ENCODE measurements at places on chromosomes 2 and 18.

DNA sequence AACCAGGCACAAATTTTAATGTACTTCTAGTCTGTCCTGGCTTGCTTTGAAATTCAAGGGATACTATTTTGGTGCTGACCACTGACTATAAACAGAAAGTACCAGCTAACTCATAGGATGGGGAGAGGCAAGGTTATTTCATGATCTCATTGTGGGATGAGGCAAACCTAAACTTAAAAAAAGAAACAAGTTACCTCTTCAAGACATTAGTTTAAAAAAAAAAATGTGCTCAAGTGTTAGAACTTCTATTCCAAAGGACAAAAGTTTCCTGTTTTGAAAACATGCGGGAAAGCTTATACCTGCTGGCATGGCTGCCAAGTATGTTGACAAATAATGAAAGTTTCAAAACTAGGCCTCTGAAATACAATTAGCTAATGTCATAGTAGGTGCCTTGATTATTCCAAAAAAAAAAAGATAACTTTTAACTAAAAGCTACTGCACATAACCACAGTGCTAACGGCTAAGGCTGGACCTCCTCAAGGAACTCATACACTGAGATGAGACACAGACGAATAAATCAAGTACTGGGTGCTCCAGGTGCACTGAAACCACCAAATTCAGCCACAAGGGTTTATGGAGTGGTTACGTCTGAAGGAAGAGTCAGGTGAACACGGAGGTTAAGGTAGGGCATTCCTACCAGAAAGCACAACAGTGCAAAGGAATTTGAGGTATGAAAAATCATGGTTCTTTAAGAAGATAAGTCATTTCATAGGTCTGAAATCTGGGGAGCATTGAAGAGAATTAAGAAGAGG, 38.1 kb downstream of the TMEM131 start:
- no peaks in the 10 kb centered on the region for H3K36me3 ChIP-seq
- H3K4me3 ChIP-seq = no peak overlapping the region
- no peak overlapping the region for H3K27ac ChIP-seq
- H3K27me3 ChIP-seq = no peaks in the 10 kb centered on the region
- peaks cover 4% of the 10 kb centered on the region for H3K4me1 ChIP-seq
- DNase-seq = no peak

DNA sequence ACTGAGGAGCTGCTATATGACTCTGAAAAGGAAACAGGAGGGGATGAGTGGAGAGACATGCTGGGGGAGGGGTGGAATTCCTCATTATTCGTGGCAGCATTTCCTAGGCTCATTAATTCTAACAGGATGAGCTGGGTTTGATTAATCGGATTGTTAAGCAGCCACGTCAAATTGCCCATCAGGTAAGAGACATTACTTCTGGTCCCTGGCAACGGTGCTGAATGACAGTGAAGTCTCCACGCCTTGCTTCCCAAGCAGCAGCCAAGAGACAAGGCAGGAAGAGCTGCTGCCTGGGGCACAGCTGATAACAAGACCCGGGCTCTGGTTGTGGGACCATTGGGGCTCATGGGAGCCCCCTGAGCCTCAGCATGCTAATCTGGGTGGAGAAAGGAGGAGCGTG, 86.6 kb downstream of the MARCHF4 start:
- no peak for DNase-seq
- H3K27ac ChIP-seq = no peak overlapping the region
- no peaks in the 10 kb centered on the region for H3K36me3 ChIP-seq
- no peaks in the 10 kb centered on the region for H3K27me3 ChIP-seq
- no peak overlapping the region for H3K4me3 ChIP-seq

- no peak overlapping the region for H3K27ac ChIP-seq
- H3K4me3 ChIP-seq = no peak overlapping the region
- no peaks in the 10 kb centered on the region for H3K36me3 ChIP-seq
- peak; percentile 69 for DNase-seq
- no peaks in the 10 kb centered on the region for H3K27me3 ChIP-seq
- H3K4me1 ChIP-seq = peaks cover 9% of the 10 kb centered on the region
Measured at GRCh38 chr2:218345491-218346236, 11.0 kb upstream of the CATIP start.

- peaks cover 7% of the 10 kb centered on the region for H3K4me1 ChIP-seq
- no peaks in the 10 kb centered on the region for H3K36me3 ChIP-seq
- H3K27me3 ChIP-seq = no peaks in the 10 kb centered on the region
- no peak overlapping the region for H3K27ac ChIP-seq
- DNase-seq = no peak
Measured at GRCh38 chr2:19651466-19651865, 250.3 kb downstream of the TTC32 start.

GRCh38 chr2:120421830-120422175, 75.9 kb downstream of the INHBB start:
- no peak overlapping the region for H3K27ac ChIP-seq
- H3K4me3 ChIP-seq = no peak overlapping the region
- no peaks in the 10 kb centered on the region for H3K4me1 ChIP-seq
- H3K36me3 ChIP-seq = no peaks in the 10 kb centered on the region

- H3K36me3 ChIP-seq = no peaks in the 10 kb centered on the region
- H3K27me3 ChIP-seq = no peaks in the 10 kb centered on the region
- no peak overlapping the region for H3K4me3 ChIP-seq
- no peaks in the 10 kb centered on the region for H3K4me1 ChIP-seq
- no peak overlapping the region for H3K27ac ChIP-seq
Measured at GRCh38 chr2:240340361-240340761, 95.1 kb upstream of the GPC1 start.

GRCh38 chr2:132280912-132281311, 119.2 kb upstream of the ANKRD30BL start:
- DNase-seq = no peak
- H3K27ac ChIP-seq = no peak overlapping the region
- no peak overlapping the region for H3K4me3 ChIP-seq
- H3K36me3 ChIP-seq = no peaks in the 10 kb centered on the region
- no peaks in the 10 kb centered on the region for H3K27me3 ChIP-seq

DNA sequence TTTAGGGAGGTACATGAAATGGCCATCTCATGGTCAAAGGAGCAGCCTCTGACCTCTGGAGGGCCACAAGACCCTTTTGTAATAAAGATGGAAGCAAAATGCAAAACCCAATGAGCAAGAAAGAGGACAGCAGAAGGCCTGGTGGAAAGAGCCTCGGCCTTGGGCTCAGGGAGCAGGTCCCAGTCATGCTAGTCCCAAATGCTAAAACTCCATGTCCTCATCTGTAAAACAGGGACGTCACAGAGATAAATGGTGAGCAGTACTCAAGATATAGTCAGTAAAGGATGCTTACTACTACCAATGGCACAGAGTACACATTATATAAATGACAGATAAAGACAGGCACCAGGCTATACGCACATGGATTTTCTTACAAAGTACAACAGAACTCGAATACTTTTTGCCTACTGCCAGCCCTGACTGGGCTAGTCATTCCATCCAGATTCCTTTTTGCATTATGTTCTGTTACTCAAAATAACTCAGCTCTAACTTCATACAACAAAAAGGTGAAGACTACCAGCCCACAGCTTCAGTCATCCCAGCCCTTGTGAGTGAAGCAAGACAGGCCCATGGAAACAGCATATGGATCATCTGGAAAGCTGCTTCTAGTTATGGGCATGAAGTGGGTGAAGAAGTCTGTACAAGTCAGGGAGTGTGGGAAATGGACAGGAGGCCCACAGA, 64.9 kb upstream of the TFCP2L1 start:
- no peaks in the 10 kb centered on the region for H3K4me1 ChIP-seq
- H3K36me3 ChIP-seq = peaks cover 57% of the 10 kb centered on the region
- H3K4me3 ChIP-seq = no peak overlapping the region
- no peak for DNase-seq
- H3K27me3 ChIP-seq = no peaks in the 10 kb centered on the region

- H3K4me3 ChIP-seq = no peak overlapping the region
- H3K27ac ChIP-seq = no peak overlapping the region
- H3K36me3 ChIP-seq = no peaks in the 10 kb centered on the region
- no peak for DNase-seq
Measured at GRCh38 chr2:190696792-190697398, 48.0 kb downstream of the NAB1 start.

GRCh38 chr2:152537081-152537651, 180.1 kb downstream of the PRPF40A start:
- H3K4me1 ChIP-seq = peaks cover 3% of the 10 kb centered on the region
- H3K36me3 ChIP-seq = no peaks in the 10 kb centered on the region
- no peak overlapping the region for H3K27ac ChIP-seq
- peak; percentile 69 for DNase-seq

- no peak overlapping the region for H3K27ac ChIP-seq
- DNase-seq = no peak
- no peaks in the 10 kb centered on the region for H3K27me3 ChIP-seq
- H3K4me1 ChIP-seq = no peaks in the 10 kb centered on the region
- H3K36me3 ChIP-seq = no peaks in the 10 kb centered on the region
- H3K4me3 ChIP-seq = no peak overlapping the region
Measured at GRCh38 chr18:22475426-22476100, 57.8 kb upstream of the CTAGE1 start.

DNA sequence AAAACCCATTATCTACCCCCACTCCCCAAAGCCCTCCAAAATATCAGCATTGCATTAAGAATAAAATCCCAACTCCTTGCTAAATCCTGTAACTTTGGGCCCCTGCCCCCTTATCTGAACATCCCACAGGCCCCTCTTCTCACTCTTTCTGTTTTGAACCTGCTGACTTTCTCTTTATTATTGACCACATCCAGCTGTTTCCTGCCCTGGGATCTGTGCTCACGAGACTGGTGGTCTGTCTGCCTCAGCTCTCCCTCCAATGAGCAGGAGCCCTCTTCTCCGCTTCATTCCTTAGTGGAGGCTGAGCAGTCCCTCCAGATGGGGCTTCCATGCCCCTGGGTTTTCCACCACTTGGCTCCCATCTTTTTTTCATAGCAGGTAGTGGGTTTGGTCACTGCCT, 116.9 kb downstream of the ACKR3 start:
- no peak overlapping the region for H3K4me3 ChIP-seq
- H3K27me3 ChIP-seq = no peaks in the 10 kb centered on the region
- H3K36me3 ChIP-seq = no peaks in the 10 kb centered on the region
- no peaks in the 10 kb centered on the region for H3K4me1 ChIP-seq
- no peak overlapping the region for H3K27ac ChIP-seq

- no peaks in the 10 kb centered on the region for H3K4me1 ChIP-seq
- H3K27me3 ChIP-seq = no peaks in the 10 kb centered on the region
- no peak overlapping the region for H3K4me3 ChIP-seq
- H3K27ac ChIP-seq = no peak overlapping the region
- DNase-seq = no peak
Measured at GRCh38 chr2:178392215-178392614, 58.8 kb downstream of the PRKRA start.

All from kidney (tissue), 22 donors.